Stimulated activated CD8-positive, alpha-beta memory T cell treated with anti-CD3 and anti-CD28 coated beads, Interleukin-15, amount 100 ng/mL, for 1 hour (primary cell): ENCODE measurements at places on chromosomes 2 and 18.

GRCh38 chr2:223997938-223998337, 40.7 kb downstream of the MRPL44 start:
- no peak for DNase-seq

- DNase-seq, result no peak
These were observed 167.2 kb downstream of the TCF4 start for GRCh38 chr18:55420665-55421307.

DNA sequence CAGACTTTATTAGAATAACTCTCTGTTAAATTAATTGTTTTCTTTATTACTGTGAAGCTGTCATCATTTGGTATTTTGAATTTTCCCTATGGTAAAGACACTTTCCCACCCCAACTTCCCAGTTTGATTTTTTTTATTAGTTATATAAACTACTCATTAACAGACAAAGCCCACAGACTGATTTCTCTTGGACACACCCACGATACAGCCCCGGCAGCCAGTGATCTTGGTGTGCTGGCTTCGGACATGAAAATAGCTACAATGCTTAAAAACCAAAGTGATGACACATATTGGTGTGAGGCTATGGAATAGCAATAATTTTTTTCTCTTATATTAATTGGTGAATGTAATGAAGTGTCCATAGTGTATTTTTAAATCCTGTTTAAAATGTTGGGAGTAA, 225.4 kb upstream of the SIX3 start:
- DNase-seq, result no peak

DNA sequence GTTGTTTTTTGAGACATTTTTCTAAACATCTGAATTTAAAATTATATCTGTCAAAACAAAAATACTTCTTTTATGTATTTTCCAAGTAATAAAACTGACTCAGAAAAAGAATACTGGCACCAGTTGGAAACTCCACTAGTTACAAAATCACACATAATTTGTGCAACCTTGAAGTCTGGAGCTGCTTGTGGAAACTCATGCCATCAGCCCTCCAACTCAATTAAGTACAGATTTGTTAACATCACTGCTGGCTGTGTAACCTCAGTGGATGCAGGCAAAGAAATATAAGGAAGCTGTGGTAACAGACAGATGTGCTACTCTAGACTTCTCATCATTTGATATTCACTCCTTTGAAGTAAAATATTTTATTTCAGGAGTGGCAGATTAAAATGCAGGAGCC, 30.0 kb upstream of the RAPH1 start:
- no peak for DNase-seq

GRCh38 chr2:7119132-7119835, 202.1 kb downstream of the RNF144A start:
- DNase-seq, result no peak

DNA sequence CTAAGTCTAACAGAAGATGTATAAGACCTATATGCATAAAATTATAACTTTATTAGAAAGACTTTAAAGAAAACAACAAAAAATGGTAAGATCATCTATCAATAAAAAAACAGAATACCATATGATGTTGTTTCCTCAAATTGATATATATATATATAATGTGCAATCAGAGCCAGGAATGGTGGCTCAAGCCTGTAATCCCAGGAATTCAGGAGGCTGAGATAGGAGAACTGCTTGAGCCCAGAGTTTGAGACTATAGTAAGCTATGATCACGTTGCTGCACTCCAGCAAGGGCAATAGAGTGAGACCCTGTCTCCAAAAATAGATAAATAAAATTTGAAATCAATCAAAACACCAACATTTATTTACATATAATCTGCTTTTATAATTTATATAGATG, 19.5 kb downstream of the CYTIP start:
- no peak for DNase-seq

DNA sequence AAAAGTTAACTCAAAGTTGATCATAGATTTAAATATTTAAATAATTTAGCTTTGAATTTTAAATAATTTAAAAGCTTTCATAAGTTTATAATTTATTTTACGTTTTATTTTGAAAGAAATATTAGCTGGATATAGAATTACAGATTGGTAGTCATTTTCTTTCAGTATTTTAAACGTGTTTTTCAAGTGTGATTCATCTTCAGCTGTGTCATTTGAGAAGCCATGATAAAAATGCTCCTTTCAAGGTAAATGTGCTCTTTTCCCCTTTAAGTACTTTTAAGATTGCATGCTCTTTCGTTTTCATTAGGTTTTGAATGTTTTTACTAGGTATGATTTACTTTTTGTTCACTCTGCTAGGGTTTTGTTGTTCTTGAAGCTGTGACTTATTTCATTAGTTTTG, 116.8 kb upstream of the FIGN start:
- no peak for DNase-seq

GRCh38 chr2:99365661-99366060, 28.5 kb downstream of the EIF5B start:
- no peak for DNase-seq

GRCh38 chr2:148596018-148596417, 48.5 kb upstream of the EPC2 start:
- no peak for DNase-seq
